IPS-NIHi11 (cell line): ENCODE measurements at places on chromosomes 6 and 20.

- no peak for DNase-seq
Measured at GRCh38 chr6:111984081-111984480, 69.8 kb upstream of the CCN6 start.

DNA sequence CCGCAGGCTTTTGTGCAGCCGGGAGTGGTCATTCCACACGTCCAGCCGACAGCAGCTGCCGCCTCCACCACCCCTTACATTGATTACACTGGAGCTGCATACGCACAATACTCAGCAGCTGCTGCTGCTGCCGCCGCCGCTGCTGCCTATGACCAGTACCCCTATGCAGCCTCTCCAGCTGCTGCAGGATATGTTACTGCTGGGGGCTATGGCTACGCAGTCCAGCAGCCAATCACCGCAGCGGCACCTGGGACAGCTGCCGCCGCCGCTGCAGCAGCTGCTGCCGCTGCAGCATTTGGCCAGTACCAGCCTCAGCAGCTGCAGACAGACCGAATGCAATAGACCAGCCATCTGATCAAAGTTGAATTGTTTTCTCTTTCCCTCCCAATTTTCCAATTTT, 10.6 kb downstream of the RBM24 start:
- no peak for DNase-seq

DNA sequence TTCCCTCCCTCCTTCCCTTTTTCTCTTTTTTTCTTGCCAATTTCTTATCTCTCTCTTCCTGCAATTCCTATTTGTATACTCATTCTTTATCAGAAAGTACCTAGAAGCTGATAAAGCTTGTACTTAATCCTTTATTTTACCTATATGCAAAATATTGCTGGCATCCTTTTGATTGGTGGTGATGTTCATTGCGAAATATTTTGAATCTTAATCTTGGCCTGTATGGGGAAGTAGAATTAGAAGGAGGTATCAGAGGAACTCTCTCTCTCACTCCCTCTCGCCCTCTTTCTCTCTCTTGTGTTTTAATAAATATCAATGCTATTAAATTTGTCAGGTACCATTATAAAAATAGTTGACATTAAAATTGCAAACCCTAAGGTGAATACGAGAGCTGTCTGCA, 52.8 kb downstream of the UST start:
- no peak for DNase-seq

DNA sequence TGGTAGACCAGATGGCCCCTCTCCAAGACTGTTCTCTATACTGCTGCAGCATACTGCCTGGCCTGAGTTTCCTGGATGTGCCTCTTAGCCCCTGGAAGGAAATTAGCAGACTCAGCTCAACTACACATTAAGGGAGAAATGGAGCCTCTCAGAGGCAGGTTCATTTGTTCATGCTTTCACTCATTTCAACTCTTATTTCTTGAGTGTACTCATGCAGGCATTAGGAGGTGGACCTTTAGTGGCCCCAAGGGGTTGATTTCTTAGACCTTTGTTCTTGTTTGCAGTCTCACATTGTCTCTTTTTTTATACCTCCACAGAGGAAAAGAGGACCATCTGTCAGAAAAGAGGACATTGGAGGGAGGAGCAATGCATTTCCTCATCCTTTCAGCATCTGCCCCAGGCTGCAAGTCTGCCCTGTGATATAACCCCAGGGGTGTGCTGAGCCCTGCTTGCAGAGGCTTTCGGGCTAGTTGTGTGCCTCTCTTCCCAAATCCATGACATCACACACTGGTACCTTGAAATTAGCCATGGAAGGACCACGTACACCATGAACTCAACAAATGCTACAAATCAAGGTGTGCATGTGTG, 456.2 kb downstream of the CD83 start:
- no peak for DNase-seq

- DNase-seq: no peak
Measured at GRCh38 chr20:20491110-20491783, 123.3 kb downstream of the INSM1 start.

DNA sequence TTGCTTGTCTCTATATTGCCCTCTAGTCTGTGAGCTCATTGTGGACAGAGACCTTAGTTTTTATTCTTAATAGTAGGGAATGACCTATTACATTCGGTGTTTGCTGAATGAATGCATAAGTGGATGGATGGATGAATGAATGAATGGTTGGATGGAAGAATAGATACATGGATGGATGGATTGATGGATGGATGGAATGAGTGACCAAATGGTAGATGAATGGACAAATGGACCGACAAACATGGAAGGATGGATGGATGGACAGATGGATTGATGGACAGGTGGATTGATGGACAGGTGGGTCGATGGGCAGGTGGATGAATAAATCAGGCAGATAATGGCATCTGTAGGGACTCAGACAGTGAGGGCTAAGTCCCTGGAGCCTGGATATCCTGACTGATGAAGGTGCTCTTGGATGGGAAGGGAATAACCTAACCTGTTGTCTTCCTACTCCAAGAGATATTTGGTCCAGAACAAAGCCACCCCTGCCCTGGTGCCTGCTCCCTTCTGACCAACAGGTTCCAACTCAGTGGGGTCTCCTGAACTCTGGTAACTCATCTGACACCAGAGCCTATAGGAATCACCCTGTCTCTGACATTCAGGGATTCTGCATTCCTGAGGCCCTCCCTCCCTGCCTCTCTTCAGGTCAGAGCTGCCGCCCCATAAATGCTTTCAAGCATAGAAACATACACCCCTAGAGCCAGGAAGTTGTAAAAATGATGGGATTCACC, 9.6 kb upstream of the CCN5 start:
- no peak for DNase-seq

- no peak for DNase-seq
Measured at GRCh38 chr20:14493408-14493807, 156.0 kb upstream of the FLRT3 start.

DNA sequence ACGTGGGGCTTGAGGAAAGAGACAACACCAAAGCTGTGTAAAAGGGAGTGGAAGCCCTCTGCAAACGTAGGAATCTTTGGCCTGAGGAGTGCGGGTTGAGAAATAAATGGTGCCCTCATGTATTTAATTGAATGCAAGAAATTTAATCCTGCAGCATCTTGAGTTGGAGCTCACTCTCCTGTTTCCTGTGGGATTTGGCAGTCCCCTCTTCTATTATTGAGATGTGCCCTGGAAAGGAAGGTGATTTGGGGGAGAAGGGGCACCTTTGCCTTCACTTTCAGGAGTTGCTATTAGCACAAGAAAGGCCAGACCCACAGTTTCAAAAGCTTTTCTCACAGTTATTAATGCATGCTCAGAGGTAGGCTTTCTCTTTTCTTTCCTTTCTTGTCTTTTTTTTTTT, 201.4 kb upstream of the HDDC2 start:
- DNase-seq: no peak

DNA sequence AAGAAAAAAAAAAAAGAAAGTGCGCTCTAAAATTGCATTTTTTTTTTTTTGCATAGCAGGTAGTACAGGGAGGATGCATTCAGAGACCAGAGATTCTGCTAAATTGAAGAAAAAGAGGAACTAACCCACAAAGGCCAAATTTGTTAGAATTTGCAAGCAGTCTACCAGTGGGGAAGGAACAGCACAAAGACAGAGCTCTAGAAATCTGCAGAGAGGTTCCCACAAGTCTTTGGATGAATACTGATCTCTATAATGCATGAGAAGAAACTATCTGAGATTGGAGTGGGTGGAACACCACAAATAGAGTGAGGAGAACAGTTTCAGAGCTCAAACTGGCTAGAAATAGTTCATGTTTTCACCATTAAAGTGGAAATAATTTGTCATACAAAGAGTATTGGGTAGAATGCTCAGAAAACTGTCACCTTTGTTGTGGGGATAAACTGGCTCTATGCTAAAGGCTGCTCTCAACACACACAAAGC, 79.6 kb upstream of the AHI1 start:
- no peak for DNase-seq

DNA sequence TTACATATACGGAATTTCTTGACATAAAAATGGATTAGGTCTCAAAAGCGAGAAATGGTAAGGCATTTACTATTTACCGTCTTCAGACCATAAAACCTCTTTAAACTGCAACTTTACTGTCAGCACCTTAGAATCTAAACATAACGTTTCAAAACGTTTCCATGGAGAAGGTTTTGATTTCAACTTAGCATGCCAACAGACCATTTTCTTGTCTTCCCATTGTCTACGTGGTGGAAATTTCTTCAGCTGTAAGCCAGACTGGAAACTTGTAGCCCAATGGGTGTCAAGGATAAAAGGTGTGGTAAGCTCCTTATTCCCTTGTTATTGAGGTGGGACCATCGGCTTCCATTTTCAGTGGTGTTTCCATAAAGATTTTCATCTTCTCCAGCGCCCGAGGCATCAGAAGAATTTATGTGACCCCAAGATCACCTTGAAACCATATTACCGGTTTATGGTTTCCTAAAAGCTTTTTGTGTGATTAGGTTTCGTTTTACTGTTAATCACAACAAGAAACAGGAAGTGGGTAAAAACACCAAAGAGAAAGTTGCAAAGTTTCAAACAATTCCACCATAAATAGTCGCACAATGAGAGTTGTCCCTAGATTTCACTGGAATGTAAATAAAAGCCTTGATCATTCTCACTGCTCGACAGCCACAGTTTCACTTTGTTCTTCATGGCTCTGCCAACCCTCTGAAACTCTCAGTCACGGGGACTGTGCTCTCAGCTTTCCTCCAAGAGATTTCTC, 63.0 kb upstream of the CD2AP start:
- no peak for DNase-seq

DNA sequence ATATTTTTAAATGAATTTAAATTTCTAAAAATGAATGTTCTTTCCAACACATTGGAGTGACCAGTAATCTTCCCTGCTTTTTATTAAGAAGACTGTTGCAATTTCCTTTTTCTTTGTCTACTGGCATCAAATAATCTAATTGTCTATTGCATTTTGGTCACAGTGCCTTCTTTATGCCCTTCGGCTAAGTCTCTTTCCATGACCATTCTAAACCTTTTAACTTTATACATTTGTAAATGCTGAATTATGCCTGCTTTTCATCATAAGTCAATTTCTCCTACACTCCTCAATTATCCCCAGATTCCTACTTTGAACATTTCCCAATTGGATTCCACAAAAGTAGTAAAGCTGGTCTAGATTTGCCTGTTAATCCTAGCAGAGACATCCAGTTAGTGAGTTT, 69.1 kb upstream of the HSF2 start:
- no peak for DNase-seq

- DNase-seq: no peak
Measured at GRCh38 chr6:156280065-156280464, 497.1 kb upstream of the ARID1B start.

GRCh38 chr6:8707956-8708772, 272.8 kb upstream of the SLC35B3 start:
- no peak for DNase-seq

- DNase-seq: no peak
Measured at GRCh38 chr20:5492937-5493336, 176.2 kb upstream of the PROKR2 start.

DNA sequence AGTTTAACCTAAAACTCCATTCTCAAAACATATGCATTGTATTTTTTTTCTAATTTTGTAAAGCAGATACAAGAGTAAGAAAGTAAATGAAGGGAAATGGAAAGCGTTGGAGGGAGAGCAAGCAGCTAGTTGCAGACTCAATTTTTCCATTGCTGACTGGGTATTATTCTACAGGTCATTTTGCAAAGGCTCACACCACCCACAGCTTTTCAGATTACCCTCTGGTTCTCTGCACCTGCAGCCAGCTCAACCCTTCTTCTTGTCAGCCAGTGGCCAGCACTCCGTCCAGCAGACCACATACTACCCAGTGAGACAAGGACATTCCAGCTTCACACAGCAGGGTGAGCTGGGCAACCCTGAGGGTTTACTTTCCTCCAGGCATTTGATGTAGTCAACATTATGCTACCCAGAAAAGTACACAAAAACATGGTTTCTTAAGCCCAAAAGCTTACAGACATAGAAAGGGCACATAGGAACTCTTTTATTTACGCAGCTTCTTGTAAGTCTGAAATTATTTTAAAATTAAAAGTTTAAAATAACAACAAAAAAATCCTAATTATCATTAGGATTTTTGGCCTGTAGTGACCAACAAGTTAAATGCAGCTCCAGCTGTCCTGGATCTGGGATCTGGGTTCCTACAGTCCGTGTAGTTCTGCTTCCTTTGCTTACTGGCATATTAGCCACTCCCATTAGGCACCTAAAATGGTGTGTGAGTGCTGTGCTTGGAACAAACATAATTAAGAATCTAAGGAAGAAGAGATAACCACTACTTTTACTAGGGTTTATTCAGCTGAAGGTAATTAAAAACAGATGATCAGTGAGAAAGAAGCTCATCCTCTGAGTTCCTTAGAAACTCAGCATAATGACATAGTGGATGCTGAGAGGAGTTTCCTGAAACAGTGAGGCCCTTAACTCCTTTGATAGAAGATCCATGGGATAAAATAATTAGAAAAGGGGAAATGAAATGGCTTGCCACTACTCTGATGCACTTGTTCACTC, 185.3 kb downstream of the PKHD1 start:
- no peak for DNase-seq

GRCh38 chr20:49584418-49585382, 16.8 kb upstream of the PTGIS start:
- DNase-seq: no peak

- no peak for DNase-seq
Measured at GRCh38 chr6:1130709-1131108, 181.2 kb upstream of the FOXQ1 start.

DNA sequence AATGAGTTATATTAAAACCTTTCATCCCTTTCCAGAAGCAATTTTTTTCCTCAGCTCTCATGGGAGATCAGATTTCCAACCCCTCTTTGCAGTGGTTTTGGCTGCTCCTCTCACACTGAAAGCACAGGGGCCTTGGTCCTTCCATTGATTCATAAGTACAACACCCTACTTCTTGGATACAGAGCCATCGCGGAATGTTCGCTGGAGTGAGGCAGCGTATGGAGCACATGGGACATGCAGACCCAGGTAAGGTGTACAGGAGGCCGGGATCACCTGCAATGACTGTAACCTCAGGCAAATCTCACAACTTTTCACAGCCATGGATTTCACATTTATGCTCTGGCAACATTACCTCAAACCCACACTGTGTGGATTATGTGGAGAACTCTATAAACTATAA, 75.2 kb upstream of the HEY2 start:
- no peak for DNase-seq

GRCh38 chr6:6466967-6467761, 121.4 kb upstream of the LY86 start:
- no peak for DNase-seq

DNA sequence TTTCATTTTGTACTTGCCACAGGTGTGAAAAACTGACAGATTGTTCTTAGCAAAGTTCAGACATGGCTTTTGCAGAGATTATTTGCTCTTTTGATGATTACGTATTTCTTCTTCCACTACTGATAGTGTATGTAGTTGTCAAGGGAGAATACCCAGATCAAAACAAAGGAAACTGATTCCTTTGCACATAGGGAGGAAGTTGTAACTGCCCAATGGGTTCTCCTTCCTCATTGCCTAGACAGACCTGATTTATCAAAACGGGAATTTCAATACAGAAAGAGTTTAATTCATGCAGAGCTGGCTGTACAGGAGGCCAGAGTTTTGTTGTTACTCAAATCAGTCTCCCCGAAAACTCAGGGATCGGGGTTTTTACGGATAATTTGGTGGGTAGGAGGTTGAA, 214.7 kb downstream of the BCAS1 start:
- DNase-seq: no peak
